ENCODE measurements at places on chromosomes 6 and 20. TPM values are rescaled to one million over a fixed set of nuclear protein-coding genes. Genes with fewer than 3 reads are reported as not detected.

The ARMC2 gene
- total RNA-seq: 29.5 TPM

The BIRC7 gene
- total RNA-seq: not detected

The PNPLA1 gene
- not detected for total RNA-seq

The FHL5 gene
- total RNA-seq: 0.92 TPM

The FAM217A gene
- not detected for total RNA-seq

The PCIF1 gene
- 12.5 TPM for total RNA-seq

The GINS1 gene
- 14.1 TPM for total RNA-seq

The SRSF12 gene
- 45.0 TPM for total RNA-seq

The CST3 gene
- total RNA-seq: 422 TPM

The GNMT gene
- total RNA-seq: not detected

The PPP1R3D gene
- total RNA-seq: 6.5 TPM

The RTN4IP1 gene
- 11.1 TPM for total RNA-seq

The PRL gene
- total RNA-seq: 0.23 TPM

The C6orf163 gene
- 6.2 TPM for total RNA-seq

The STMN3 gene
- 191 TPM for total RNA-seq

The VNN1 gene
- not detected for total RNA-seq

The ADAM33 gene
- total RNA-seq: 2.5 TPM

The SRMS gene
- total RNA-seq: not detected

The EIF2S2 gene
- 51.4 TPM for total RNA-seq

The ANKRD66 gene
- total RNA-seq: 3.5 TPM

The C20orf202 gene
- 0.46 TPM for total RNA-seq

The HLA-DQA1 gene
- total RNA-seq: 0.92 TPM

The FAXC gene
- total RNA-seq: 44.8 TPM

The SLC22A16 gene
- not detected for total RNA-seq

The ABHD16B gene
- not detected for total RNA-seq

The SAMD10 gene
- 10.4 TPM for total RNA-seq

The GPR63 gene
- total RNA-seq: 14.3 TPM

The LY6G5B gene
- 3.7 TPM for total RNA-seq

The GSTA3 gene
- total RNA-seq: 0.69 TPM

The DAAM2 gene
- total RNA-seq: 30.4 TPM

The BMP5 gene
- 5.5 TPM for total RNA-seq

The OR12D3 gene
- not detected for total RNA-seq

The CDC5L gene
- total RNA-seq: 37.4 TPM

The LGSN gene
- under 0.01 TPM for total RNA-seq

The LST1 gene
- total RNA-seq: 6.0 TPM

The FAM83C gene
- not detected for total RNA-seq

The BTNL2 gene
- total RNA-seq: not detected

The FERMT1 gene
- 3.0 TPM for total RNA-seq

The ENPP5 gene
- 13.6 TPM for total RNA-seq

The CBLN4 gene
- 44.1 TPM for total RNA-seq

The OPN5 gene
- not detected for total RNA-seq

The DLK2 gene
- total RNA-seq: 8.3 TPM

The UST gene
- total RNA-seq: 12.9 TPM

The RAMACL gene
- 2.1 TPM for total RNA-seq

The APCDD1L gene
- not detected for total RNA-seq

The RMND1 gene
- 42.0 TPM for total RNA-seq

The MDFI gene
- 21.7 TPM for total RNA-seq

The SULF2 gene
- 52.6 TPM for total RNA-seq

The TDRD6 gene
- 0.46 TPM for total RNA-seq

The WDR46 gene
- total RNA-seq: 35.3 TPM

The BMP2 gene
- total RNA-seq: 6.7 TPM

The CD24 gene
- total RNA-seq: 640 TPM

The NRN1 gene
- total RNA-seq: 83.3 TPM

The AMD1 gene
- total RNA-seq: 92.3 TPM

The LPA gene
- total RNA-seq: 7.6 TPM

The ORC3 gene
- total RNA-seq: 48.2 TPM

The SLC17A4 gene
- not detected for total RNA-seq

The ZNF334 gene
- 16.1 TPM for total RNA-seq

The SLPI gene
- total RNA-seq: not detected

The DEFB124 gene
- not detected for total RNA-seq

All from diencephalon (tissue), 1 donor.